Fibroblast of upper back skin (primary cell): ENCODE measurements at places on chromosomes 12 and 14.

DNA sequence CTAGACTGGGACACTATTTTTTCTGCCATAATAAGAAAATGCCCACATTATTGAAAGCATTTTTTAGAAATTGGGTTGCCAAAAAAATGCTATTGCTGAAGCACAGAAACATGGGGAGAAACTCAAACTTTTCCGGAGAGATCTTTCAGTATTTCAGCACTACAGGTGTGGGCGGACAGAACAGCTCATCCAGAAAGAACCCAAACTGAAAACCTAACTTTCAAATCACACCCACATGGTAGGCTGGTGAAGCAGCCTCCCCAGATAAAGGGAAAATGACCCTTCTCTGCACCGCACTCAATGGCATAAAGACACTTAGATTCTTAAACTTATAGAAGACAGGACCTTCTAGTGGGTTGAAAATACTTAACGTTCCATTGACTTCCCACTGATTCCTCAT is 62.3 kb upstream of the TMPO start:
- DNase-seq = no peak

DNA sequence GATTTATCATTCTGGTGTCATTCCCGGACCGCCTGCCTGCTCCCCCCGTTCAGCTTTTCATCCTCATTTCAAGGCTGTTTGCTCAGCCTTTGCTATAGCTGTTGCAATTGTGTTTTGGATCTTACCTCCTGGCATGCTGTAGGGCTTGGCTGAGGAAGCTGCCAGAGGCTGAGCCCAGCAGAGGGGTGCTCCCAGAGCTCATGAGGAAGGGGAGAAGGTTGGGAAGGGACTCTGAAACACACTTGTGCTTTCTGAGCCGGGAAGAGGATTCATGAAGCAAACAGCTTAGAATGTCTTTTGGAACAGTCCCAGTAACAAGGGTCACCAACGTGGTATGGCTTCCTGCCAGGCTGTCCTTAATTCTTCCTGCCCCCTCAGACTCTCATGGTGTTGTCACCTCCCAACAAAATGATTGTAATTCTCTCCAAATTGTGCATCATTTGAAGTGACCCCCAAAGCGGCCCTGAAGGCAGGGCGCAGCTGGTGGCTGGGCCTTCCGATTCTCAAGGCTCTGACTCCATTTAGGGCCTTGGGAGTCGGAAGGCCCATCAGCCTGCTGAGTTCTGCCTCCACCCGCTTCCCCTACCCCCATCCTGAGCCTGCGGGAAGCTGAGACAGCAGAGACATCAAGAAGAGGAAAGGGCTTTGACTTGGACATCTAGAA is 111.9 kb upstream of the ARHGAP5 start:
- peak; percentile 21 for DNase-seq

DNA sequence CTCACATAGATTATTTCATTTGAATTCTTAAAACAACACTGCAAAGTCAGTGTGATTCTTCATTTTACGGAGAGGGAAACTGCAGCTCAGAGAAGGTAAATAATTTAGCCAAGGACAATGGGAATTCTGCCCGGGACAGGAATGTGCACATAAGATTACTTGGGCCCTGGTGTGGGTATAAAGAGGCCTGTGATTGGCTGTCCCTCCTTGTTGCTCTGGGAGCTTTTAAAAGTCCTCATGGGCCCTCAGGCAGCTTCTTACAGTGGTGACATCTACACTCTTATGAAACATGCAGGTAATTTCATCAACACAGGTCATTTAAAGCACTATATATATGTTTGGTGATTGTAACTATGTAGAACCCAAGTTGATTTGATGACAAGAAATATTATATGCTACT is 100.3 kb downstream of the ESR2 start:
- DNase-seq = no peak

GRCh38 chr14:74979442-74980397 is 23.0 kb upstream of the EIF2B2 start:
- DNase-seq = peak; percentile 41

- no peak for DNase-seq
These were observed 47.4 kb downstream of the SUSD6 start for GRCh38 chr14:69658664-69659261.

- no peak for DNase-seq
These were observed 89.5 kb upstream of the EEA1 start for GRCh38 chr12:93018610-93019009.

DNA sequence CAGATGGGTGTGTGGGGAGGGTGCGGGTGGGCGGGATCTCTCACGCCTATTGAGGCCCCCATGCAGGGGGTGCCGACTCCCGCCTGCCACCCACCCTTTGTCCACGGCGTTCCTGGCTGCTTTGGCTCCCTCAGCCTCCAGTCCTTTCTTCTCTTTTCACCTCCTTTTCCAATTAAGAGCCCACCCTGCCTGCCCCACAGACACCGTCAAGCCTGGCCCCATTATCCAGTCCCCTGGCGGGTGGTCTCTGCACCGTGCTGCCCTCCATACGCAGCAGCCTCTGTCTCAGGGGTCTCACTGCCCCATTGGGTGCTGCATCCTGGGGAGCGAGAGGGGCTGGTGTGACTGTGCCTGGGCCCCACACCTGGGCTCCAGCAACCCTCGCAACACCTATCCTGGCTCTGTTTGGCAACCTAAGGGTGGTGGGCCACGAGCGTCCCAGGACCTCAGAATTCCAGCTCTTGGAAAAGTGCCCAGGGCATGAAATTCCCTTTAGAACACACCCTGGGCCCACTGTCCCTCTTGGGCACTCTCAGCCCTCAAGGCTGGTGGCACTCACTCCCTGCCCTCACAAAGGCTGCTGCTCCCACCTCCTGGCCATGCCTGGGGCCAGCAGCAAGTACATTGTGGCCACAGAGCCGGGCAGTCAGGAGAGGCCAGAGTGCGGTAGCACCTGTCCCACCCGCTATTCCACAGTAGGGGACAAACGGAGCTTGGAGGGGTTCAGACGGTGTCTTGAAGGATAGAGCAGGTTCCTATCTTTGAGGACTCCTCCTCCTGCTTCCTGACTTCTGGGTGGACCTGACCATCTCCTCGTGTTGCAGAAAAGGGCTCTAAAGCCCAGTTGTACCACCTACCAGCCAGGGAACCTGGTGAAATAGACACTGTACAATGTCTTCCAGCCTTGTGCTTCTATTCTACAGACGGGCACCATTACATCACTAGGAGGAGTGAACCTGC is 114.1 kb downstream of the KIF26A start:
- no peak for DNase-seq

- DNase-seq = no peak
These were observed 50.4 kb downstream of the CYP46A1 start for GRCh38 chr14:99734406-99735051.

DNA sequence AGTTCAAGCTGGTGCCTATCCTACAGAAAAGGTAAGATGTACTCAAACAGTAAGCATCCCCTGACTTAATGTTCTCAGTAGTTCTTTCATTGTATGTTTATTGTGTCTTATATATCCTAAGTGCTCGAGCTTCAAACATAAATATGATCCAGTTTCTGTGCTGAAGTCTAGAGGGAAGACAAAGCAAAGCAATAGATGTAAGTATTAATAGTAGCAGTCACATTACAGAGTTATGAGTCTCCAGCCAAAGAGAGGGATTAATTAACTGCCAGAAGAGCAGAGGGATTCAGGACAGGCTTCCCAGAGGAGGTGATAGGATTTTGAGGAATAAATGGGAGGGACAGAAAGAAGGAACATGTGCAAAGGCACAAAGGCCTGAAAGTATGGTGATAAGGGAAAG is 1.4 kb downstream of the NGDN start:
- DNase-seq = no peak

DNA sequence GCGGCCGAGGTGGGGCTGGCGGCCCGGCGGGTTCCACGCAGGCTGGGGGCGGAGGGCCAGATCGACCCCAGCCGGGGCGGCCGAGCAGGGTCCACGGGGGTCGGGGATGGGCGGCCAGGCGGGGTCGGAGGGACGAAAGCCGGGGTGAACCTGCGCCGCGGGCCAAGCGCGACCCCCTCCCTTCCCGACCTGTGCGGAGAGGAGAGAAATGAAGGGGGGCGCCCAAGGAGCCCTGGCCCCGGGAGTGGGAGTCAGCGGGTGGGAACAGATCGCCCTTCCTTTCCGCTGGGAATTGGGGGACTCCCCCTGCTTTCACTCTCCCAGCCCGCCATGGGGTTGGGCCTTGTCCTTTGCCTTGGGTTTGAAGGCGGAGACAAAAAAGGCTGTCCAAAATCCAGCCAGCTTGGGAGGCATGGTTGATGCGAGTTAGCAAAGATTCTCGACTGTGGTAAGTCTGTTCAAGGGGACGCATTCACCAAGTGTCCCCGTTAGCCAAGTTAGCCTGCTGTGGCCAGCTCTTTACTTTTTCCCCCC is 559 bp upstream of the CKAP4 start:
- peak; percentile 82 for DNase-seq
